ENCODE measurements at places on chromosomes 5 and 9.

DNA sequence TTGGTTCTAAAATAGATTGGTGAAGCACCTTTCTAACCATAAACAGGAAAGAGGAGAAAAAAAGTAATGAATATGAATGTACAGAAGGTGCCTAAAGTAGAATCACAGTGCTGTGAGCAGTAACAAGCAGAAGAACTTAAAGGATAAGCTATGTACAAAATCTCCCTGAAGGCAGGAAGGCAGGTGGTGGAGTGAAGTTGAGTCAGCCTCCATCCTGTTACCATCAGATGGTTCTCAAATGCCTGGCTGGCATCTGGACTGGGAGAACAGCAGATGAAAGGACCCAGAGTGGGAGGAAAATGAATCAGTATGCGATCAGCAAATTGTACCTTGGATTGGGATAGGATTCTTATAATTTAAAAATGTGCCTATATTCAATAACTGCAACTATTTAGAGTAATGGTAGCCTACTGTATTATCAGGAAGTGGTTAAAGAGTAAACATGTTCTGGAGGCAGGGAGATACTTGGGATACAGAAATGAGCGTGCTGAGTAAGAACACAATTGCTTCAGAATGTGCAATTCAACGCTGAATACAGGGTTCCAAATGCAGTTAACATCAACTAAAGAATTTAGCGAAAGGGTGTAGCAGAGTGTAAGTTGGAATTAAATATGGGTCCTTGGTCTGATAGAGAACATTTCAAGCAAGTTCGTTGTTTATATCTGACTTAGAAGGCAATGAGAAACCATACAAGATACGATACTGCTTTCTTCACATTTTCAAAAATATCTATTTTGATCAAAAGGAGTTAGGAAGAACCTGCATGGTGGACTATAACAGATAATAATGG lies 21.1 kb upstream of the FER start:
- no peak for DNase-seq

GRCh38 chr5:38799556-38800377 lies 46.0 kb upstream of the OSMR start:
- DNase-seq, result no peak

DNA sequence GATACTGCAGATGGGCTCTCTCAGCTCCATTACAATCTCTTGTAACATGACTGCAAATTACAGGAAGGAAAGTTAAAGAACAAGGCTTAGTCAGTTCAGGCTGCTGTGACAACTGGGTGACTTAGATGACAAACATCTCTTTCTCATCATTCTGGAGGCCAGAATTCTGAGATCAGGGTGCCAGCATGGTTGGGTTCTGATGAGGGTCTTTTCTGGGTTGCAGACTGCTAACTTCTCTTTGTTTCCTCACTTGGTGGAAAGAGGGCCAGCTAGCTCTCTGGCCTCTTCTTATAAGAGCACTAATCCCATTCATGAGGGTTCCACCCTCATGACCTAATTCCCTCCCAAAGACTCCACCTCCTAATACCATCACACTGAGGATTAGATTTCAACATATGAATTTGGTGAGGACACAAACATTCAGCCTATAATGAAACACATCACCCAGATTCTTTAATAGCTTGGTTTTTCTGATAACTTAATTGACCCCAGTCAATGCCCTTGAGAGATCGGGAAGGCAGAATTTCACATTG lies 73.6 kb upstream of the MAMDC2 start:
- DNase-seq, result no peak

GRCh38 chr5:142830241-142831008 lies 60.2 kb downstream of the ARHGAP26 start:
- DNase-seq, result no peak

- no peak for DNase-seq
Measured at GRCh38 chr9:114319147-114319546, 3.8 kb upstream of the ORM1 start.

GRCh38 chr5:160023007-160023907 lies 14.3 kb downstream of the TTC1 start:
- DNase-seq, result no peak

- no peak for DNase-seq
Measured at GRCh38 chr5:54832858-54833257, 152.5 kb downstream of the ESM1 start.

GRCh38 chr9:69653261-69653660 lies 18.9 kb downstream of the APBA1 start:
- DNase-seq, result no peak

DNA sequence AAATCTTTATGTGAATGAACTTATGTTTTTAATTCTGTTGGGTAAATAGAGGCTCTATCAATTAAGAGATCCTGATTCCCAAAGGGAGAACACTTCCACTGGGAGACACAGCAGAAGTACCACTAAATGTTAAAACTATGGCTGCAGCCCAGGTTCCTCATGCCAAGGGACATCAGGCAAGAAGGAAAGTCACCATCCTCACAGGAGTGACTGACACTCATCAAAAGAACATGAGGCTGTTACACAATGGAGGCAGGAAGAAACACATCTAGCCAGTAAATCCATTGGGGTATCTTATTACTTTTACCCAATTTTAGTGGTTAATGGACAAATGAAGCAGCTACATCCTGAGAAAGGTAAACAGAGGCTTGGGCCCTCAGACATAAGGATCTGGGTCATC lies 94.4 kb downstream of the MAPKAP1 start:
- DNase-seq, result no peak

DNA sequence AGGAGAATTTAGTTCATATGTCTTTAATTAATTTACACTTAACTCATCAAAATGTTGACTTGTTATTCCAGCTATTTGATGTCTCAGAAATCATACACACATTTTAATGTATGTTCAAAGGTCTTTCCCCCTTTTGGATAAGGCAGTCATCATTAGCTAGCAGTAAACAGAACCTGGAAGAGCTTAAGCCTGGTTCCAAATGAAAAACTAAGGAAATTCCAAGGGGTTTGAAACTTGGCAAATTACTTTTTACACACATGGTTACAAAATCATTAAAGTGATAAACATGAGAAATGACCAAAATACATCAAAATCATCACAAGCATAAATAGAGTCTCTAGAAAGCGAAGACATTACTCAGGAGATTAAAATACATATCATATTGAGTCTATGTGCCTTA lies 359.8 kb upstream of the ZNF608 start:
- DNase-seq, result no peak

GRCh38 chr5:10102706-10103497 lies 146.8 kb downstream of the ATPSCKMT start:
- DNase-seq, result no peak

- DNase-seq, result no peak
Measured at GRCh38 chr9:130290291-130291181, 25.0 kb downstream of the HMCN2 start.

DNA sequence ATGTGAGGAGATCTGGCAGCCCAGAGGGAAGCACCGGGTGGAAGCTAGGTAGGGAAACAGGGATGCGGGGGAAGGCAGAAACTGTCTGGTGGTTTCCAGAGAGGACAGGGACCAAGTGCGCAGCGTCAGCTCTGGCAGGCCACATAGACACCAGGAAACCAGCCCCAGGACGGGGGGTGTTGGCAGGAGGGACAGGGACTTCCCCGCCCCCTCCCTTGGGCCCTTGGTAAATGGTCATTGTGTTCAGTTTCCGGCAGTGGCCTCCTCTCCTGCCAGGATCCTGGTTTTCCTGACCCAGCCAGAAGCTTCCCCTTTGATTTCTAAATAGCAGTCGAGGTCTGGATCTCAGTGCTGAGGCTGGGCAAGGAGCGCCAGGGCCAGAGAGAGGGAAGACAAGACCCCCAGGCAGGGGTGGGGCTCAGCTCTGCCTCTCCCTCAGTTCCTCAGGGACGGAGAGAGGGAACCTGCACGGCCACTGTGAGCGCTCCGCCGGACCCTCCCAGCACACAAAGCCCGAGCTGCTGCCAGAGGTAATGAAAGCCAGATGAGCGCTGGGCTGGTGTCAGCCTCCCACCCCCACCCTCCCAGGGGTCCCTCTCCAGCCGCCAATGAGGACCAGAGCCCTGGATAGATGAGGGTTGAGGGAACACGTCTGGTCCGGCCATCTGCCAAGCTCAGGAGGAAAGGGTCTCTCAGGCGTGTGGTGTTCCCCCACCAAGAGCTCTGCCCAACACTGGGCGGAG lies 1.8 kb downstream of the RALGDS start:
- DNase-seq, result no peak

DNA sequence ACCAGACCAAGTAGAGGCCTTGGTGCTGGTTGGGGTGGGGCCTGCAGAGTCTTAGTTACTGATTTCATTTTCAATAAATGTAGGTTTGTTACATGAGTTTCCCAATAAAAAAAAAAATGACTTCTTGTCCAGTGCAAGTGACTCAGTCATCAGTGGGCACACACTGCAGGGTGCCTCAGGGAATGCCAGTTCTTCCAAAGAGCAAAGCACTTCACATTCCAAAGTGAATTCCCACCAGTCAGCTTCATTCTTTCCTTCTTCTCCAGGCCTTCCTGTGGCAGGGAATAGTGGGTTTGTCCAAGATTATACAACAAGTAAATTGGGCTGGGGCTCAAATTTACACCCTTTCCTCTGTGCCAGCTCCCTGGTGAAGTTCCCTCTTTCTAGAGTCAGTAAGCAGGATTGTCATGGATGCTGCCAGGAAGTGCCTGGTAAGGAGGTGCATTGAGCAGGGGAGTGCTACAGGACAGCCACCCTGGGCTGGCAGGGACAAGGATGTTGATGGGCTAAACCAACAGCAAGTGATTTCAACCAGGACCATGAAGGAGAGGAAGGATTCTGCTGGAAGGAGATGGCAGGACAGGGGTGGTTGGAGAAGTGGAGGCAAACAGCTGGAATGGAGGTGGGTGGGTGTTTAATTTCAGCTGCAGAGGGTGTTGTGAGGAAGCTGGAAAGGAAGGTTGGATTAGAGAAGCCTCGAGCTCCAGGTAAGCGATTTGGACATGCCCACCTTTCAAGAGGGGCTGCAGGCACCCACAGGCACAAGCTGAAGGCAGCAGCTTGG lies 3.7 kb upstream of the B4GALT7 start:
- DNase-seq, result no peak

DNA sequence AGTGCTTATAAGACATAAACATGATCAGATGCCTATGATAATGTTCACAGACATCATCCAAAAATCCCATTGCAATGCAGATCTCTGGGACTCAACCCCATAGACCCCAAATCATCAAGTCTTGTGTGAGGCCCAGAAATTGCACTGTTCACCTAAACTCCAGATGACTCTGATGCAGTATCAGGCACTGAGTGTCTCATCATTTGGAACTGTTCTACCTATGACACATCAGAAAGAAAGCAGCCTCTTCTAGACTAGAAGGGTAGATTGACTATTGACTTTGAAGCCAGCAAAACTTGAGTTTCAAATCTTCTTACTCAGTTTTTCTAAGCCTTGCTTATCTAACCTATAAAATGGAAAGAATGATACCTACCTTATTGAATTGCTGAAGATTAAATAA lies 58.7 kb upstream of the PAPPA start:
- no peak for DNase-seq

- no peak for DNase-seq
Measured at GRCh38 chr5:154513669-154514084, 35.6 kb upstream of the HAND1 start.

- DNase-seq, result no peak
Measured at GRCh38 chr5:119031905-119032304, 39.0 kb upstream of the DMXL1 start.

- no peak for DNase-seq
Measured at GRCh38 chr9:86589273-86589672, 235.1 kb upstream of the TUT7 start.

DNA sequence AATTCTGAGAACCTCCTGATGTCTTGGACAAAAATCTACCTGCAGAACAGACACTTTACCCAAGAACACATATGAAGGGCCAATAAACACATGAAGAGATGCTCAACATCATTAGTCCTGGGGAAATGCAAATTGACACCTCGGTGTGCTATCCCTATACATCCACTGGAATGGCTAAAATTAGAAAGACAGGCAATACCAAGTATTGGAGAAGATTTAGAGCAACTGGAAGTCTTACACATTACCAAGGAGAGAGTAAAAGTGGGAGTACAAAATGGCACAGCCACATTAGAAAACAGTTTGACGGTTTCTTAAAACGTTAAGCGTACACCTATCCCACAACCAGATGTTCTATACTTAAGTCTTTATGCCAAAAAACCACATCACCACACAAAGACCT lies 3.3 kb upstream of the TDRD7 start:
- DNase-seq, result no peak

GRCh38 chr5:83703059-83703458 lies 17.6 kb downstream of the HAPLN1 start:
- no peak for DNase-seq

DNA sequence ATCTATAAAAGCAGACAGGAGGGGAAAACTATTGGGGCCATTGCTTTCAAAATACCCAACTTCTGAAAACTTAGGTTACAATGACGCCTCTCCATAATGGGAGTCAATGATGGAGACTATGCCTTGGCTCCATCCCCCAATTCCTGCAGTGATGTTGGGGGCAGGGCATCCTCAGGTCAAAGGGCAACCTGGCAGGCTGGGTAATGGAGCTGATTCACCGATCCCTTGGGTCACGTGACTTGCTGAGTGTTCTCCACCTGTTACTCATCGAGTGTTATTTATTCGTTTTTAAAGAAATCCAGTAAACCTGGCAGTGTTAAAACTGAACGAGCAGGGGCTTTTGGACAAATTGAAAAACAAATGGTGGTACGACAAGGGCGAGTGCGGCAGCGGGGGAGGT lies 244.4 kb downstream of the FAM114A2 start:
- no peak for DNase-seq

- no peak for DNase-seq
Measured at GRCh38 chr9:98818764-98819163, 11.3 kb downstream of the GALNT12 start.

DNA sequence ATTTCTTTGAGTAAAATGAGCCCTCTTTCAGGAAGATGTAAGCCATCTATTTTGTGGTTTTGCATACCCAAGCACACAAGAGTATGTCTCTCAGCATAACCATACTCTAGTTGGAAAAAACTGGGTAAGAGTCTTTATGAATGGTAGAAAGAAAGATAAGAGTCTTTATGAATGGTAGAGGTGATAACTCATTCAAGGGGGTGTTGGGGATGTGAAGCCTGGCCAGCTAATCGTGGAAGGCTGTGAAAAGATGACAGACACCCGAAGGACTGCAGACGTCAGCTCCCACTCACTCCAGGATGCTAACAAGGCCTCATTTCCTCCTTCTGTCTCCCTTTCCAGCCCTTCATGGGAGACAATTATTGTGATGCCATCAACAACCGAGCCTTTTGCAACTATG lies 228.5 kb downstream of the PAPPA start:
- no peak for DNase-seq

- DNase-seq, result no peak
Measured at GRCh38 chr5:5178580-5178979, 38.5 kb downstream of the ADAMTS16 start.

GRCh38 chr5:179209359-179210150 lies 135.7 kb downstream of the ADAMTS2 start:
- no peak for DNase-seq

- no peak for DNase-seq
Measured at GRCh38 chr5:170223360-170223759, 9.4 kb upstream of the C5orf58 start.

- DNase-seq, result no peak
Measured at GRCh38 chr5:146068206-146068605, 37.2 kb downstream of the PLAC8L1 start.

DNA sequence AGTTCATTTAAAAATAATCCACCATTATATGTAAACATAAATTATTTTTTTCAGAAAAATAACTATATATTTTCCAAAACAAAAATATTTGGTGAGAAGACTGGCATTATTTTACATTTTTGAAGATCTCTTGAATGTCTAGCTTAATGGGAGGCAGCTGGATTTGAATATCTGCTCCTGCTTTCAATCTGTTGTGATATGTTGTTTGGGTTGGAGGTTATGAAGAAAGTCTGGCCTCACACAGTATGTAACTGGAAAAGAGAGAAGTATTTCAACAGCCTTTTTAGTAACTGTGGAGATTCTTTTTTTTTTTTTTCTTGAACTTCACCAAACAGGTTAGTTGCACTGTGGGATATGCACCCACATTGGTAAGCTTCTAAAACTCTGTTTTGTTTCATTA lies 84.7 kb upstream of the SLIT3 start:
- DNase-seq, result no peak

Measured in central memory CD4-positive, alpha-beta T cell (primary cell).